Right ventricle myocardium inferior (tissue), 1 donor: ENCODE measurements at places on chromosomes 3 and 15. TPM values are rescaled to one million over a fixed set of nuclear protein-coding genes. Genes with fewer than 3 reads are reported as not detected.

Gene SLC9C1
- 0.95 TPM for total RNA-seq

Gene IGSF11
- total RNA-seq: 3.1 TPM

Gene AADACL2
- not detected for total RNA-seq

Gene FANCD2OS
- total RNA-seq: not detected

Gene MUC13
- not detected for total RNA-seq

Gene NR2E3
- not detected for total RNA-seq

Gene SCAANT1
- not detected for total RNA-seq

Gene PLA1A
- 2.0 TPM for total RNA-seq

Gene TGM4
- total RNA-seq: not detected

Gene SLC6A1
- 0.57 TPM for total RNA-seq

Gene CISH
- total RNA-seq: 13.2 TPM

Gene TERC
- 2.6 TPM for total RNA-seq

Gene C3orf33
- total RNA-seq: 6.6 TPM

Gene AMT
- 20.5 TPM for total RNA-seq

Gene CPOX
- 11.8 TPM for total RNA-seq

Gene SUCNR1
- 0.35 TPM for total RNA-seq

Gene OGG1
- 10.5 TPM for total RNA-seq

Gene ECE2
- total RNA-seq: not detected
